ENCODE measurements at places on chromosomes 1 and 21. TPM values are rescaled to one million over a fixed set of nuclear protein-coding genes. Genes with fewer than 3 reads are reported as not detected.

GRCh38 chr1:43509007-43509739, 21.5 kb upstream of the PTPRF start:
- H3K4me1 ChIP-seq, result no peaks in the 10 kb centered on the region
- no peaks in the 10 kb centered on the region for H3K36me3 ChIP-seq
- H3K4me3 ChIP-seq, result no peak overlapping the region
- no peak overlapping the region for H3K27ac ChIP-seq

- no peaks in the 10 kb centered on the region for H3K36me3 ChIP-seq
- DNase-seq, result no peak
- H3K27me3 ChIP-seq, result no peaks in the 10 kb centered on the region
- H3K4me3 ChIP-seq, result no peak overlapping the region
These were observed 55.9 kb downstream of the SETD4 start for GRCh38 chr21:36004441-36004840.

DNA sequence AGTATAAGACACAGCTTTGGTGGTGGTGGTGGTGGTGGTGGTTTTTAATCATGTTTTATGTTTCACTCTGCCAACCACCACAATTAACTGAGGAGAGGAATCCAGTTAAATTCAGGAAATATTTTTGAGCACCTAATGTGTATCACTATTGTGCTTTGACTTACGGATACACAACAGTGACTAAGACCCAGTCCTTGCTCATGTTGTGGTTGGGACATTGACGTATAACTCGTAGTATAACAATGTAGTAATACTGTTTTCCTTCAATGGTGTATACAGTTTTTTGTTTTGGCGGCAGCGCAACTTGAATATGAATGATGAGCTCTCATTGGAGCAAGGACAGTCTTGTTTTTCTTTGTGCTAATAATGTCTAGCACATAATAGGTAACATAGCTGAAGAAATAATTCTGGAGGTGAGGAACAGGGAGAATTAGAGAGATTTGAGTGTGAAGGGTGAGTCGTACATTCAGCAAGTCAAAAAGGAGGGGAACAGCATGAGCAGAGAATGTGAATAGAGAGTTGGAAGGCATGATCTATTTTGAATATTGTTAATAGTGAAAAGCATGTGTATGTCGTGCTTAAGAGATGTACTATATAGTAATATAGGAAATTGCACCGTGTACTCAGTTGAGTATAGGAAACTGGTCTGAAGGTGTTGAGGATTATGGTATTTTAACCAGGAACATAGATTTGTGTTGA, 5.5 kb downstream of the CACYBP start:
- H3K36me3 ChIP-seq, result peaks cover 2% of the 10 kb centered on the region
- peaks cover 39% of the 10 kb centered on the region for H3K4me1 ChIP-seq
- DNase-seq, result no peak
- no peaks in the 10 kb centered on the region for H3K27me3 ChIP-seq
- no peak overlapping the region for H3K4me3 ChIP-seq

- no peaks in the 10 kb centered on the region for H3K4me1 ChIP-seq
- H3K27ac ChIP-seq, result no peak overlapping the region
- no peak overlapping the region for H3K4me3 ChIP-seq
- peaks cover 12% of the 10 kb centered on the region for H3K36me3 ChIP-seq
- no peak for DNase-seq
These were observed 8.1 kb downstream of the ARV1 start for GRCh38 chr1:230986976-230987375.

DNA sequence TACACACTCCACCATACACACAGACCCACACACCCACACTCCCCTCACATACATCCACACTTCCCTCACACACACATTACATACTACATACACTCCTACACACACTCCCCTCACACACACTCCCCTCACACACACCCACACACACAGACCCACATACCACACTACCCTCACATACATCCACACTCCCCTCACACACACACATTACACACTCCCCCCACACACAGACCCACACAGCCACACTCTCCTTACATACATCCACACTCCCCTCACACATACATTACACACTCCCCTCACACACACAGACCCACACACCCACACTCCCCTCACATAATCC, 32.6 kb upstream of the SELENON start:
- H3K36me3 ChIP-seq, result peaks cover 7% of the 10 kb centered on the region
- H3K27ac ChIP-seq, result no peak overlapping the region
- peaks cover 36% of the 10 kb centered on the region for H3K4me1 ChIP-seq
- H3K27me3 ChIP-seq, result no peaks in the 10 kb centered on the region
- DNase-seq, result no peak

DNA sequence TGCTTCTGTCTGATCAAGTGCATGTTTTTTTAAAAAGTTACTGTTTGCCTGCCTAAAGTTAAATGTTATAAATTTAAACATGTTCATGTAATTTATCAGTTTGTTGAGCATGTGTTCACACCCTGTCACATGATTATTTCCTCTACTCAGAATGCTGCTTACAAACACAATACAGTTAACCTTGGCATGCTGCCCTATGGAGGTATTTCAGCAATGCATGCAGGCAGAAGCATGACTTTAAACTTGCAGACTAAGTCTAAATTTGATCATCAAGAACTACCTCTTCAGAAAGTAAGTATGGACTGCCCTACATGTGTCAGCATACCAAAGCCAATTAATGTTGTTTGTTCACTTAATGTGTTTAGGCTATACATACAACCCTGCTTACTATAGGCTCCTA, 161.6 kb downstream of the LRRC40 start:
- peaks cover 9% of the 10 kb centered on the region for H3K4me1 ChIP-seq
- no peaks in the 10 kb centered on the region for H3K27me3 ChIP-seq
- H3K4me3 ChIP-seq, result no peak overlapping the region
- H3K36me3 ChIP-seq, result no peaks in the 10 kb centered on the region
- DNase-seq, result no peak

CD1B gene
- not detected for total RNA-seq

HEYL gene
- total RNA-seq, result 8.3 TPM

GRCh38 chr1:25526753-25527152, 16.7 kb upstream of the LDLRAP1 start:
- DNase-seq, result no peak
- no peaks in the 10 kb centered on the region for H3K4me1 ChIP-seq
- H3K27me3 ChIP-seq, result no peaks in the 10 kb centered on the region

ASCL5 gene
- total RNA-seq, result not detected

CFAP45 gene
- not detected for total RNA-seq

- H3K27me3 ChIP-seq, result no peaks in the 10 kb centered on the region
- no peak for DNase-seq
- H3K4me1 ChIP-seq, result peaks cover 66% of the 10 kb centered on the region
- peaks cover 54% of the 10 kb centered on the region for H3K36me3 ChIP-seq
- no peak overlapping the region for H3K27ac ChIP-seq
- H3K4me3 ChIP-seq, result no peak overlapping the region
These were observed 39.6 kb downstream of the TMEM53 start for GRCh38 chr1:44634606-44635189.

MAP10 gene
- 1.0 TPM for total RNA-seq

GRCh38 chr1:18548643-18549042, 67.9 kb downstream of the KLHDC7A start:
- DNase-seq, result no peak
- no peak overlapping the region for H3K27ac ChIP-seq
- peaks cover 4% of the 10 kb centered on the region for H3K27me3 ChIP-seq
- H3K4me1 ChIP-seq, result no peaks in the 10 kb centered on the region
- H3K4me3 ChIP-seq, result no peak overlapping the region

- no peaks in the 10 kb centered on the region for H3K27me3 ChIP-seq
- DNase-seq, result no peak
- H3K36me3 ChIP-seq, result no peaks in the 10 kb centered on the region
These were observed 185.0 kb downstream of the ZBTB18 start for GRCh38 chr1:244236101-244236500.

DNA sequence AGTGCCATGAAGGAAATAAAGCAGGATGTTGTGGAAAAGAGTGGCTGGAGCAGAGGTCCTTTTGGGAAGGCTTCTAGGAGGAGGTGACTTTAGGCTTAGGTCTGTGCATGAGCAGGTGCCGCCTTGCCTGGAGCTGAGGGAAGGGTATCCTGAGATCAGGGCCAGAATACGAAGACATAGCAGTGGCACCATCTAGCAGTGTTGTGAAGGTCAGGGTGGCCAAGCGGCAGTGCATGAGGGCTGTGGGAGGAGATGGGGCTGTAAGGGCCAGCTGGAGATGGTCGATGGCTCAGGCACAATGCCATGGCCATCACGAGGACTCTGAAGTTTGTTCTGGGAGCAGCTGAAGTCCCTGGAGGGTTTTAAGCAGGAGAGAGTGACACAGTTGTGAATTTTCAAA, 219.5 kb downstream of the PTPRU start:
- no peaks in the 10 kb centered on the region for H3K36me3 ChIP-seq
- no peak for DNase-seq
- no peaks in the 10 kb centered on the region for H3K4me1 ChIP-seq

DNA sequence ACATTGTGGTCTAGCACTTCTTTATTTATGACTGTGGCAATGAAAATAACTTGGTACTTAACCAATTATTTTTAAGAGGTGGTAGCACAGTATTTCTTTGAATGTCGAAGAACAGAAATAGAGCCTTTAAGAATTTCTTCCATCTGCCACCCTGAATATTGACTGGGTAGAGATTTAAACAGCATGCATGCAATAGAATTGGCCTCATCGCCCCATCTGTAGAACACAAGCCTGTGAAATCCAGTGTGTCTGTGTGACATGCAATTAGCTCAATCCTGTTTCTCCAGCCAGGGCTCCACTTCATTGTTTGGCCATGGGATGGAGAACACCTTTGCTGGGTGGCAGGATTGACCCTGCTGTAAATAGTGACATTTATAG, 17.1 kb upstream of the KLHDC8A start:
- H3K4me3 ChIP-seq, result no peak overlapping the region
- peaks cover 4% of the 10 kb centered on the region for H3K4me1 ChIP-seq
- DNase-seq, result peak; percentile 66
- no peak overlapping the region for H3K27ac ChIP-seq

DNA sequence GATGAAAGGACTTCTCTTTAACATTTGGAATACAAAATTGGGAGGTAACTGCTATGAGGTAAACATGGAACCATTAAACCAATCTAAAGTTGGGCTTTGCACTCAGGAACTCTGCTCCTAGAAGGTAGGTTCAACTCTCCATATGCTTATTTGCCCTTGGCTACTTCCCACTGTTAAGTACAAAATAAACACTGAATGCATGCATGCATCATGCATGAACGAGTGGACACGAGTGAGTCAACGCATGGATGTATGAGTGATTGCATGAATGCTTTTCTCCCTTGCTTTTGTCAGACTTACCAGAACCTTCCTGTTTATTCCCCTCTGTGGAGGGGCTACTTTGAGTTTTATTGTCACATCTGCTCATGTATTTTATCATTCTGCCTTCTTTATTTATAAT, 42.4 kb upstream of the RUNX1 start:
- H3K27ac ChIP-seq, result no peak overlapping the region
- no peak for DNase-seq
- H3K4me3 ChIP-seq, result no peak overlapping the region
- H3K4me1 ChIP-seq, result no peaks in the 10 kb centered on the region

DNA sequence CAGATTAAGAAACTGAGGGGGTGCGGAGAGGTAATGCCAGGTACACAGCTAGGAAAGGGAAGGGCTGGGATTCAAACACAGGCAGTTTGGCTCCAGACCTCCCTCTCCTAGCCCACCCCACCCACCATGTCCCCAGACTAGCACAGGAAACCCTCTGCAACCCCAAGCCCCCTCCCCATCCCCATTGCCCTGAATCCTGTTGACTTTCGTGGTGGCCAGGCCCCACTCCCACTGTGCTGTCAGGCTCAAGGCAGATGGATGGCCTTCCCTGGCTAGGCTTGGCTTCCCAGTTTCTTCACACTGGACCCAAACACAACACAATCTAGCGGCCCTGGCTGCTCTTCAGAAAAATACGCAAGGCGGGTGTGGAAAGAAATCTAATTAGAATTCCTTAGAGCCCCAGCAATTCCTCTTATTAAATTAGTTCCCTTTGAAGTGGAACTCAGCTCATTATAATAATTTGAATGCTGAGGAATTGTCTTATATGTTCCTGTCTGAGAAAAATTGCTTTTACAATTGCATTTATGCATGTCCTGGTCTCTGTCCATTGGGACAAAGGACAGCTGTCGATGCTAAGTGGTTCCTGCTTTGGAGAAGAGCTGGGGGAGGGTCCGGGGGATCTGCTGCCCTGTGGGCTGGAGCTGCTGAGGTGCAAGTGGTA, 97.4 kb downstream of the SYF2 start:
- no peaks in the 10 kb centered on the region for H3K27me3 ChIP-seq
- DNase-seq, result no peak
- no peaks in the 10 kb centered on the region for H3K36me3 ChIP-seq

DNA sequence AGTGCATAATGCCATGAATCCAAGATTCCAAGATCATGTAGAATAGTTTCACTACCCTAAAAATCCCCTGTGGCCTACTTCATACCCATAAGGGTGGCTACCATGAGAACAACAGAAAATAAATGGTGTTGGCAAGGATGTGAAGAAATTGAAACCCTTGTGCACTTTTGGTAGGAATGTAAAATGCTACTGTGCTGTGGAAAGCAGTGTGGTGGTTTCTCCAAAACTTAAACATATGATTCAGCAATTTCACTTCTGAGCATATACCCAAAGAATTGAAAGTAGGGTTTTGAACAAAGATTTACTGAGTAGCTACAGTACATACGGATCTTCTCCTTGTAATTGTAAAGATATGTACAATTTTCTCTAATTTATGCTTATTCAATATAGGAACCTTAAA, 16.0 kb downstream of the FNBP1L start:
- no peak overlapping the region for H3K27ac ChIP-seq
- no peaks in the 10 kb centered on the region for H3K36me3 ChIP-seq
- H3K27me3 ChIP-seq, result no peaks in the 10 kb centered on the region
- DNase-seq, result no peak
- no peak overlapping the region for H3K4me3 ChIP-seq
- no peaks in the 10 kb centered on the region for H3K4me1 ChIP-seq

- no peaks in the 10 kb centered on the region for H3K27me3 ChIP-seq
- peak; percentile 29 for DNase-seq
These were observed 115.0 kb upstream of the BACE2 start for GRCh38 chr21:41052820-41053555.

GRCh38 chr21:46393451-46393940, 65.2 kb upstream of the DIP2A start:
- peak overlapping the region; percentile 45 for H3K27ac ChIP-seq
- peaks cover 78% of the 10 kb centered on the region for H3K36me3 ChIP-seq
- H3K4me3 ChIP-seq, result no peak overlapping the region
- peaks cover 16% of the 10 kb centered on the region for H3K4me1 ChIP-seq

GRCh38 chr1:117032681-117033539, 27.2 kb upstream of the TTF2 start:
- no peaks in the 10 kb centered on the region for H3K27me3 ChIP-seq
- no peak overlapping the region for H3K27ac ChIP-seq

Measured in esophagus muscularis mucosa (tissue), 4 donors.